ENCODE measurements at places on chromosomes 2 and 18. TPM values are rescaled to one million over a fixed set of nuclear protein-coding genes. Genes with fewer than 3 reads are reported as not detected.

- DNase-seq = no peak
Measured at GRCh38 chr2:14751581-14751980, 119.1 kb downstream of the LRATD1 start.

- DNase-seq = no peak
Measured at GRCh38 chr2:187349326-187349944, 98.6 kb downstream of the CALCRL start.

ADAM23 gene
- total RNA-seq = 4.9 TPM

VWA3B gene
- total RNA-seq = not detected

FIGN gene
- 2.2 TPM for total RNA-seq

All from A172 (cell line).